ENCODE measurements at places on chromosomes 6 and 20.
A peak's percentile ranks its signal among the peaks of the same experiment; 100 is the strongest.

- no peak for DNase-seq
Measured at GRCh38 chr20:23745247-23745646, 5.5 kb downstream of the CST1 start.

DNA sequence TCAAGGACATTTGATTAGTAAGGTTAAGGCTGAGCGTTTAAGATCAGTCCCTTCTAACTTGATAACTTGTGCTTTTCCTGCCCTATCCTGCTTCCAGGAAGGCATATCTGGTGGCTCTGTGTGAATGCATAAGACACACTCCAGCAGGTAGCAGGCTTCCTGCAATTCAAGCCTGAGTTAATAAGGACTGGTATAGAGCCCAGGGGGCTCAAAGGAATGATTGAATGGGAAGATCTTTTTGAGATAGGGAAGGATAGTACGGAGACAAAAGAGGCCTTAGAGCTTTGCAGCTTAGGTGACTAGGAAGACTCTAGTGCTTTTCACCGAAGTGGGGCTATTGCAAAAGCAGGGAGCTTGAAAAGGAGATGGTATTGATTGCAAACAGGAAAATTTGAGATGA lies 307.1 kb downstream of the GRIK2 start:
- DNase-seq: no peak

DNA sequence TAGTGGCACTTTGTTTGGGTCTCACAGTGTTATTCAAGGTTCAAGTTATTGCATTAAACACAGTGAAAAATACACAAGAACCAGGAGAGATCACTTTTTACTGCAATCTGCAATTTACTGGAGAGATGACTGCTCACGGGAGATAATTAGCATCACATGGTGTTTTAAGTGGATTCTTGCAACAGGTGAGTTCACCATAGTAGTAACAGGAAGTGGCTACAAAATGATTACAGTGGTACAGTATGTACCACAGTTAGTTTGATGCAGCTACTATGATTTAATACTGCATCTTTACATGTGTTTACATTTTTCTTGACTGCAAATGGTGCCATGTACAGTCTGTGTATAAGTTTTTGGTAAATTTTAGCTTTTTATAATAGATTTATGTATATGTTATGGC lies 96.5 kb upstream of the SCP2D1 start:
- no peak for DNase-seq

DNA sequence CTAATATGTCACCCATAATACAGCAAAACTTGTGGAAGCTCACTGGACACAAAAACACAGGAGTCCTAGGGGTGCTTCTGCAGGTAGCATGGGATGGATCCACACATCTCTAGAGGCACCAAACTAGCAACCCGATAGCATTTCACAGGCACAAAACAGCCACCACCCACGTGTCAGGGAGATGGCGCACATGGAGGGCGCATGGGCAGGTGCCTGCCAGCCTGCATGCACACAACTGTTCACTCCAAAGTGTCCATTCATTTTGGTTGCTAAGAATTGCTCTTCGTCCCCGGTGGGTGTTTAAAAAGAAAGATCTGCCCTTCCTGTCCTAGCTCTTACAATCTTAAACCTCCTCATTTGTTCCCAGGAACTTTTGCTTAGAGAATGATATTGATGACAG lies 171.3 kb downstream of the SYNDIG1 start:
- no peak for DNase-seq

DNA sequence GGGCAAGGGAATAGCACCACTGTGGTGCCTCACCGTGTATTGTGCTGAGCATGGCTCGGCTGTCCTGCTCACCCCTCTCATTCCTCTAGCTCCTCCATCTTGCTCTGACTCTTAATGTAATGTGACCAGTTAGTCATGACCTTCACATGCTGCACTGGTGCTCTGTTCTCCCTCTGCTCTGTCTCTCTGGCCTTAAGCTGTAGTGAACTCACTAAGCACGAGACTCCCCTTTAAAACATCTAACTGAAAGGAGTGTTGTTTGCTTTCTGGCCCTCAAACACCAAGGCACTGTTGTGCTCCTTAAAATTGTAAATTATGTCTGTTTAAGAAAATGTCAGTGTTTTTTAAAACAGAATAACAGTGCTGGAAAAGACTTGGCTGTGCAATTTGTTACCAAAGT lies 140.4 kb downstream of the HDGFL1 start:
- no peak for DNase-seq

DNA sequence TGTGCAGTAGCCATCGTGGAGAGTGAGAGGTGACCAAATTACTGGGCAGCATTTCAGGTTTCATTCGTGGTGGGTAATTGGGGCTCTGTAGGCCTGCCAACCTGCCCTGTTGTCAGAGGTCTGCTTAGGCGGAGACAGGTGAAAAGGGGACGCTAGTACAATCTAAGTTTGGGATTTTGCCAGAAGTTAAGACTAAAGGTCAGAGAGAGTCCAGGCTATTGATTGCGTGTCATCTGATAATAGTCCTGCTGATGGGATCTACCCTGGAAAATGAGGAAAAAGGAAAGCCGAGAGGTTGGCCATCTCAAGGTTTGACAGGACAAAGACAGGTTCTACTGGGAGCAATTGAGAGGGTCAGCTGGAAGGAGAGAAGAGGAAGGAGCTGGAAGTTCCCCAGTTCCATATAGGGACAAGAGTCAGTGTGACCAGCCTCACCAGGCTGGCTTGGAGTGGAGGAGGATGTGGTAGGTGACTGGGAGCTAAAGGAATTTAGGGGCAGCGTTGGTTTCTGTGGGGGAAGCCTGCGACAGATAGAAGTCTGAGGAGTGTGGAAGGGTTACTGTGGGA lies 10.9 kb downstream of the ARFGEF2 start:
- DNase-seq: no peak

DNA sequence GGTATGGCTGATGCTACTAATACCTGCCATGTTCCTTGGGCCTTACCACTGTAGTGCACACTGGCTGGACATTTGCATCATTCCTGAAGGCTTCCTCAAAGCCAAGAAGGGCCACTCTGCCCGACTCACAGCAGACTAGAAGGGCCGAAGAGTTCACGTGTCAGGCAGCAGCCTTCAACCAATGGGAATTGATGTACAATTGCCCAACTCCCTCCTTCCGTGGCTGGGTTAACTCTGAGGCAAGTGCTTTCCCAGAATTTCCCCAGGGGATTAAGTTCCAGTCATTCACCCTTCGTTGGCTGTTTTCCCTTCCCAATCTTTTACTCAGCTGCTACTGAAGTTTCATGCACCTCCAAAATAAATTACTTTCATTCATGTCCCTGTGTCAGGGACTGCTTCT lies 29.8 kb downstream of the PSMB9 start:
- DNase-seq: no peak

- DNase-seq: no peak
Measured at GRCh38 chr6:136012198-136012887, 160.8 kb downstream of the PDE7B start.

- DNase-seq: peak; percentile 68
Measured at GRCh38 chr6:31270788-31271640, 878 bp downstream of the HLA-C start.

All from nephron progenitor cell (in vitro differentiated cells).